ENCODE measurements at places on chromosomes 12 and 14.

DNA sequence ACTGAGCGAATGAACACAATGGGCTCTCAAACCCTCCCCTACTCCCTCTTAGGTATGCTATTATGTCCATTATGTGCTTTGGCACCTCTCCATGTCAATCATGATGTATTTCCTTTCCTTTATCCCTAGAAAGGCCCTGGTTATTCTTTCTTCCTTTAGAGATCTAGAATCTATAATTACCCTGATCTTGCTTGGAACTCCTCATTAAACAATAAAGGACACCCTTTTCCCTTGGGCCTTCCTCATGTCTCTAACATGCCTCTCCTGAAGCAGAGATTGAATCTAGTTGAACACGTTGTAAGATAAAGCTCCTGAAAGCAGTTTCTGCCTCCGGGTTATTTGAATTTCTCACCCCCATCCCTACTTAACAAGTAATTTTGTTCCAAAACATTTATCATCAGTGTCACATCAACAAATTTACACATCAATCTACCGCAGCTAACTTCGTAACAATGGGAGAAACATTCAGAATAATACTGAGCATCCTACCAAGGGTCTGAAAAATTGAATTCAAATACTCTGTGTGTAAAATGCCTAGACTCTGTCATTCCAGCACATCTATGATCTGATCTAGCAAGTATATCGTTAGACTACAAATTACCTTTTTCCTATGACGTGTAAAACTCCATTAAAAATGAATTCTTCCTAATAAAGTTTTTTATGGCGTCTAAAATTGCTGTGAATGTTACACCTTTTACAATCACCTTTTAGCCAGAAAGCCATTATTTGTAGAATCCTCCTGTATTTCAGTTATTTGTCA, 5.4 kb downstream of the USP44 start:
- no peak for DNase-seq

- DNase-seq, result no peak
Observed at GRCh38 chr12:94973221-94973620, 30.3 kb downstream of the NDUFA12 start.

- no peak for DNase-seq
Observed at GRCh38 chr12:15682826-15683225, 106.4 kb downstream of the EPS8 start.

DNA sequence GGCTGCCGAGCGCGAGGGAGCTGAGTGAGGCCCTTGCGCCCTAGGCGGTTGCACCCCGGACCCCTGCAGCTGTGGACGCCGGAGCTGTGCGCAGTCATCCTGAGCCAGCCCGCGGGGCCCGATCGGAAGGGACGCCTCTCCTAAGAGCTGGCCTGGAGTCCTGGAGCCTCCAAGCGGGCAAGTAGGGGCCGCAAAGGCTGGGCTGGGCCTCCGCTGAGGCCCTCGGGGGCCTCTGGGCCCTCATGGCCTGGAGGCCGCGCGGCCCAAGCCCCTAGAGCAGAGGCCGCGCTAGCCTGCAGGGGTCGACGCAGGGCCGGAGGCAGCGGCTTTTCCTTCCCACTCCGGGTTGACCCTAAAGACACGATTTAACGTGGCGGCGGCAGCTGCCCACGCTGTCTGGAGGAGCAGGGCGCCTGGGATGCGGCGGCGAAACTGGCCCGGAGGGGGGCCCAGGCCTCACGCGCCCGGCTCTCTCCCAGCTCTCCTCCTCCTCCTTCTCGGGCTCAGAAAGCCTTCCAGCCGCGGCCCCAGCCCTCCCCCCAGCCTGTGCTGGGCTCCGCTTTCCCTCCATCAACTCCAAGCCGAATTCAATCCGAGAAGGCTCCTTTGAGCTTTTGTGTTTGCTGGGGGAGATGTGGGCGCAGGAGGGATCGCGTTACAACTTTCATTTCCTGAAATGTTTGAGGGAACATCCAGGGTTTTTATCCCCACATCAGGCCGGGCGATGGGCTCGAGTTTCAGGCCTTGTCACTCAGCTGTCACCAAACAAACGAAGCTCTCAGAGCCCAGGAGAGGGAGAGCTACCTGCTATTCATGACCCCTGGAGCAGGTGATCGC, 11.6 kb downstream of the SIX1 start:
- DNase-seq, result no peak

DNA sequence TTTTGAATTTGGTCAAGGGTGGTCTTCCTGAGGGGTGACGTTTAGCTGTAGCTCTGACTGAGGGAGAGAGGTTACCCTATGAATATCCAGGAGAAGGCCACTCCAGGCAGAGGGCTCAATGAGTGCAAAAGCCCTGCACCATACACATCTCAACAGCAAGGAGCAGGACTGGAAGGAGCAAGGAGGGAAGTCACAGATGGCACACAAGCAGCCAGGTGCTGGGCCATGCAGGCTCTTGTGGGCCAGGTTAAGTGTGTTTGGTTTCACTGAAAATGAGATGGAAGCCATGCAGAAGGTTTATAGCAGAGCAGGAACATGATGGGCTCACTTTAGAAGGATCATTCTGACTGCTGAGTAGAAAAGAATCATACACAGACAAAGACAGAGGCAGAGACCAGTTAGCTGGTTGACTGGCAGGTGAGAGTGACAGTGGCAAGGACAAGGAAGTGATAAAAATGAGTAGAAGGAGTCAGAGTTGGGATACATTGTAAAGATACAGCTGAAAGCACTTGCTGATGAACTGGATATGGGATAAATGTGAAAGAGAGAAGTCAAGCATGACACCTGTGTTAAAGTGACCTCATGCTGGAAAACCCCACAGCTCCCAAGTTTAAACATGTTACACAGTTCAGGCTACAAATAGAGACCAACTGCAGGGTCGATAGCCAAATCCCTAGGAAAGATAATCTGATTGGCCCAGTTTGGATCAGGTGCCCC, 81.2 kb downstream of the PRKD1 start:
- no peak for DNase-seq

DNA sequence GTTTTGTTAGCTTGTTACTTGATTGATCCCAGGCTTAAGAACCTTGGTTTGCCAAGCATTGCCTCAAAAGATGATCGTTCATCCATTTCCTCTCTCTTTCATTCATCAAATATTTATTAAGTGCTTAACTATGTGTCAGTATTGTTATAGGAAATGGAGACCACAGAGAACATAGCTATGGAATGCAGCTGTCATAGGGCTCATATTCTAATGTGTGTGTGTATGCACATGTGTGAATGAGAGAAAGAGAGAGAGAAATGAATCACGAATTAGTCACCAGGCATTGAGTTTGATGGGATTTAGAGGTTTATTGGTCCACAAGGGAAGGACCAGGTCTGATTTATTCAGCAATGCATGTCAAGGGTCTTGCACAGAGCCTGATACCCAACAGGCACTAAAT, 71.0 kb upstream of the FBXO21 start:
- DNase-seq, result no peak

DNA sequence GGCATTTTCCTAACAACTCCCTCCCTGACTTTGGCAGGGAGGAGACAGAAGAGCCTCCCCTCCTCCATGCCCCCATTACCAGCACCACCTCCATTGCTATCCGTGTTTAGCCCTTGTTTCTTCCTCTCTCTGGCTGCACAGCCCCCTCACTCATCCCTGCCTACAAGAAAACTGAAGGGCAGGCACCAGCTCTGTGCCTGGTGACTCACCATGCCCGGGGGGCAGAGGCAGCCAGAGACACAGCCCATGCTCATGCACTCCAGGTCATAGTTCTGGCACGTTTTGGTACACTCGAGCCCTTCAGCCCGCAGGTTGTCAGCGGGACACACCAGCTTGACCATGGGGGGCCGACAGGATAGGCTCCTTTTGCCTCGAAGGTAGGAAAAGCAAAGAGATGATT, 80.4 kb downstream of the VWF start:
- no peak for DNase-seq

GRCh38 chr12:71702590-71702989, 16.7 kb downstream of the TMEM19 start:
- DNase-seq, result no peak

DNA sequence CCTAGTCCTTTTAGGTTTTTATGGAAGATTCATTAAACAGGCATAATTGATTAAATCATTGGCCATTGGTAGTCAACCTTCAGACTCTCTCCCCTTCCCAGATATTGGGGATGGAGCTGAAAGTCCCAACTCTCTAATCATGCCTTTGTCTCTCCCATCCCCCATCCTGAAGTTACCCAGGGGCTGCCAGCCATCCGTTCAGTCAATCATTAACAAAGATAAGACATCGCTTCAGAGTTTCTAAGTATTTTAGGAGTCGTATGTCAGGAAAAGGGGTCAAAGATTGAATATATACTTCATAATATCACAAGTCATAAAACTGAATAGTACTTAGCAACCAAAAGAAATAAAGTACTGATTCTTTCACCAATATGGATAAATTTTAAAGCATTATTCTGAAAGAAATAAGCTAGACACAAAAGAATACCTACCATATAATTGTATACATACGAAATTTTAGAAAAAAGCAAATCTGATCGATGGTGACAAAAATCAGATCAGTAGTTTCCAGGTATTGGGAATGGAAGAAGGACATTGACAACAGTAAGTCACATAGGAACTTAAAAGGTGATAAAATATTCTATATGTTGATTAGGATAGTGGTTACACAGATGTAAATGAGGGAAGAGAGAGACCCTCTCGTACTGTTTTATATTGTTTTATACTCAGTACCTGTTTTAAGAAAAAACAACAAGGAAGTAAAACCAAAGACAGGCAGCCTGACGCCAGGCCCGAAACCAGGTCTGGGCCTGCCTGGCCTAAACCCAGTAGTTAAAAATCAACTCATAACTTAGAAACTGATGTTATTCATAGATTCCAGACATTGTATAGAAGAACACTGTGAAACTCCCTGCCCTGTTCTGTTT, 414.4 kb downstream of the DAD1 start:
- DNase-seq, result no peak

DNA sequence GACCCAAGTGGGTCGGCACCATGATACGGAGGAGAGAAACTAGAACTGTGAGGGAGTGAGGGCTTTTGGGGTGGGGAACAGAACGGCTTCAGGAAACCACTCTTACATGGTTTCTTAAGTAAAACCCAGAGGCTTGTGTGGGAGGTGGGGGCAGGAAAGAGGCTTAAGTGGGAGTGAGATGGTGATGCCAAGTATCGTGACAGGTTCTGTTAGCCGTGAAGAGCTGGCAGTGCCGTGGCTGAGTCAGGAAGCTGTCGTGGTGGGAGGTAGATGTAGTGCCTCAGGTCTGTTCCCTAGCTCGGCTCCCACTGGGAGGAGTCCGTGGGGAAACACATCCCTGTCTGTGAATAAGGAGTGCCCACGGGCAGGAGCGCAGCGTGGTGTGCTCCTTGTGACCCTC, 185.8 kb upstream of the FKBP4 start:
- DNase-seq, result no peak

- DNase-seq, result no peak
Observed at GRCh38 chr12:95742586-95742985, 48.0 kb downstream of the NTN4 start.

DNA sequence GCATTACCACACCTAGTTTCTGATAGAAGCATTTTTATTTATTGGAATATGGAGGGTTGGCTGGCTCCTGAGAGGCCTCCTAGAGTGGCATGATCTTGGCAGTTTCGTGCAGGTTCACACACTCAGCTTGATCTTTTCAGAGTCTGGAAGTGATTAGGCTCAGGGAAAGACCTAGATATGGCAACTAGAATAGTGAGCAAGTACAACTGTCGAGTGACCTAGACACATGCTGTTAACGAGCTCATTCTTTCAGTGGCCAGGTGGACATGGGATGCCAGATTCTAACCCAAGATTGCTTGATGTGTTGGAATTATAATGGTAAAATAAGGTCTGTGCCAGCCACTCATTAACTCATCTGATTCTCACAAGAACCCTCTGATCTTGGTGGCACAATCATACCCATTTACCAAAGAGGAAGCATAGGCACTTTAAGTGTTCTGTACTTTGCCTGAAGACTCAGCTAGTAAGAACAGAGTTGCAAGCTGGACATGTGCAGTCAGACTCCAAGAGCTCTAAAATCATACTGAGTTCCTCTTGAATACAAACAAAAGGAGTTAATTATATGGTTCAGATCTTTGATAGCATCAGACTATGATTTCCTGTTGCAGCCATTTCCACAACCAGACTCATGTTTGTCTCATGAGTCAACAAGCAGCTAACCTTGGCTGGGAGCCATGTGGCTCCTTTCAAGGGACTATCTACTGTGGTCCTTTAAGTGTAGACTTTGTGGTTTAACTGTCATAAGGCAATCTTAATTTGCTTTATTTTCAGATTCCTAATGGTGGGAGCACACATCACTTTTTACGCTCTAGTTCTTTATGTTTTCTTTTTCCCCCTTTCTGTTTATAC, 144.2 kb downstream of the PLEKHA5 start:
- peak; percentile 39 for DNase-seq

DNA sequence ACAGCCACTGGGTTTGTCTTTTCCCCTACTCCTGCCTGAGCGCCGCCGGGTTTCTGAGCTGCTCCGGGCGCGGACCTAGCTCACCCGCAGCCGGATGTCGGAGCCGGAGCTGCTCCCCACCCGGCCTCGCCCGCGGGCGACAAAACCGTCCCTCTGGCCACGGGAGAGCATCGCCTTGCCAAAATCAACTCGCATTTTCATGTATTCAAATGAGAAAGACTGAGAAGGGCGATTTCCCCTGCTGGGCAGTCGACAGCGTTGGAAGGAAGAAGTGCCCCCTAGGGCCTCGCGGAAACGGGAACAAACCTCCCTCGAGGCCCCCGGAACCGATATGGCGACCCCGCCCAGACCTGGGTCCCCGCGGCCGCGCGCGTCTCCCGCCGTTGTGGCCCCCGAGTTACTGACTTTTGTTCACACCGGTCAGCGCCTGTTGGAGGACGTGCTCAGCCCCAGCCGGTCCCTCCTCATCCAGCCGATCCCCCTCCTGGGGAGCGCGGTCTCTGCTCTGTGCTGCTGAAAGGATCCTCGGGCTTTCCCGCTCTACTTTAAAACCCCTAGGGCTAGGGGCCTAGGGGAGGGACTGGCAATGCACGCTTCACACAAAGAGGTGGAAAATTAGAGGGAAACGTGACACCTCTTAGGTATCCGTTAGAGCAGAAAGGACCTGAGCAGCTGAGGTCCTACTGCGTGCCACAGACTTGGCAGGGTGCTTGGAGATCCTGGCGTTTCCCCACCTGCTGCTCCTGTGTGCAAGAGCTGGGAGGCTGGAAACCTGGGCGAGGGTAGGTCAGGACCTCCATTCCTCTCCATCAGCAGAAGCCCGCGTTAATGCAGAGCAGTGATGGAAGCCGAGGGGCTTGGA, 4.3 kb downstream of the TTC6 start:
- DNase-seq, result no peak

- DNase-seq, result no peak
Observed at GRCh38 chr14:20675669-20676068, 8.7 kb upstream of the RNASE4 start.

DNA sequence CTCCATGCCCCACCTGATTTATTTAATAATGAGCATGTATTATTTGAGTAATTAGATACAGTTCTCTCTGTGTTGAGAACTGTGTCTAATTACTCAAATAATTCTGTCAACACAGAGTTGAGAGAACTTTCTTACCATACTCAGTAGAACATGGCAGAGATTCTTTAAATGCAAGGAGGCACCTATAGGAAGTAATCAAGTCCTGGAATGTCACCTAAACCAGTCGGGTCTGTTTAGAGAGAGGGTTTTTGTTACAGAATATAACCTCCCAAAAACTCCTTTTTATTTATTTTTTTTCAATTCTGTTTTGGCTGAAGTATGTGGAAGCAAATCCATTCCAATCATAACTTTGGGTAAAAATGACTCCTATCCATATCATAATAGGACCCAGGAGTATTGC, 37.5 kb upstream of the CIT start:
- no peak for DNase-seq

Data from testis (tissue), 5 donors.